ENCODE measurements at places on chromosomes 2 and 18.
A peak's percentile ranks its signal among the peaks of the same experiment; 100 is the strongest.

GRCh38 chr2:148528356-148529064, 116.0 kb upstream of the EPC2 start:
- no peak for DNase-seq

DNA sequence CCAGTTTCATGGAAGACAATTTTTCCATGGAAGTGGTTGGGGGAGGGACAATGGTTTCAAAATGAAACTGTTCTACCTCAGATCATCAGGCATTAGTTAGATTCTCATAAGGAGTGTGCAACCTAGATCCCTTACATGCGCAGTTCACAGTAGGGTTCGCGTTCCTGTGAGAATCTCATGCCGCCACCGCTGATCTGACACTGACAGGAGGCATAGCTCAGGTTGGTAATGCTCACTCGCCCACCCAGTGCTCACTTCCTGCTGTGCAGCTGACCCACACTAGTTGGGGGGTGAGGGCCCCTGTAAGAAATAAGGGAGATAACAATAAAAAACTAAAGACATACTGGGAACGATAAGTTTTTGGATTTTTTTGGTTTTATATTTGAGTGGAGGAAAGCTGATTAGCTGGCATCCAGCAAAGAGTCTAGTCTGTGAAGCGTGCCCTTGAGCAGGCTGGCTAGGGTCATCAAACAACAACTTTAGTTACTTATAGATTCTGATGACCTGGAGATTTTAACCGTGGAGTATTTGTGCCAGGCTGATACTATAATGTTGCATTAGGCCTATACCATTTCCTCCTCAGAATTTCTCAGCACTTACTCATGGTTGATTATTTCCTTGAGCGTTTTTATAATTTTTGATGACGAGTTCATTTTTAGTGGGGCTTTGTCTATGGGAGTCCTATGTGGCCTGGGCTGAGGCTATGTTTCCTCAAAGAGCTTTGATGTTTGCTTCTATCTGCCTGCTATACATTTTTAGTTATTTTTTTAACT, 6.3 kb upstream of the MCFD2 start:
- peak; percentile 62 for DNase-seq

DNA sequence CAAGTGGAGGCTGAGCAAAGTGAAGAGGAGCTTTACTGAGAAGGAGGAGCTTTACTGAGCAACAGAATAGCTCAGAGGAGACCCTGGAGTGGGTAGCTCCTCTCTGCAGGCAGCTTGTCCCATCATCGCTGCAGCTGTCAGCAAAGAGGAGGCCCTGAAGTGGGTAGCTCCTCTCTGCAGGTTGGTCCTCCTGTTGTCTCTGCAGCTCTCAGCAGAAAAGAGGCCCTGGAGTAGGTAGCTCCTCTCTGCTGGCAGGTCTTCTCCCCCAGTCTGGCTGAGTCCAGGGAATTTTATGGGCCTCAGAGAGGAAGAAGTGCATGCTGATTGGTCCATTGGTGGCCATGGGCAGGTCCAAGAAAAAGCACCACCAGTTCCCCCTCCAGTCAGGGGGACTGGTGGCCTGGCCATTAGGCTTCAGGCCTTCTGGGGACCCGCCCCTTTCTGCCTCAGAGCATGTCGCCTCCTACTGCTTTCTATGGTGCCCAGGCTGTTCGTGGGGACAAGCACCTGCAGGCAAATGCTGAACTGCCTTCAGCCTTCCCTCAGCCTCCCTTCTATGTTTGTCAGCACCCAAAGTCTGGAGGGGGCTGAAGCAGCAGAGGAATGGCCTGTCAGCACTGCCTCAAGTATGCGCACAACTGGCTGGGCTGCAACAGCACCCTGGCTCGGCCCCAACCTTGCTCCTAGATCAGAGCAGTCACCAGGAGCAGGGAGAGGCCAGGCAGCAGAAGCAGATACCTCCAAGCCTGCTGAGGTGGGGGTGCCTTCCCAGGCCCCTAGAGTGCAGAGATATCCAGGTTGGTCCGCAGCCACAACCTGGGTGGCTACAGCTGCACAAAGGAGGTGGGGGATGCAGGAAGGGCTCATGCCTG, 5.9 kb downstream of the ZSCAN30 start:
- DNase-seq: no peak

DNA sequence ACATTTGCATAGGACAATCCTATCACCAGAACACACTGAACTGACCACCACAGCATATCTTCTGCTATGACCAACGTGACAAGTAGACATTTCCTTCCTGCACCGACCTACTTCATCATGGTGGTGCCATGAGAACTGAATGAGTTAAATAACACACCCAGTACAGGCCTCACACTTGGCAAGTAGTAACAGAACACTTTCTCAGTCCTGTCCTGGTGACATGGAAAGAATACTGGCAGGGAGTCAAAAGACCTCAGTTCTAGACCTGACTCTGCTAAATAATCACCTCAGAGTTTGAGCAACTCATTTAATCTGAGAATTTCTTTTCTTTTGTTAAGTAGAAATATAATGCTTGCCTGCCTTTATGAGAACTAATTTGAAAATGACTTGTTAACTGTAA, 186.3 kb upstream of the SMAD7 start:
- DNase-seq: no peak

DNA sequence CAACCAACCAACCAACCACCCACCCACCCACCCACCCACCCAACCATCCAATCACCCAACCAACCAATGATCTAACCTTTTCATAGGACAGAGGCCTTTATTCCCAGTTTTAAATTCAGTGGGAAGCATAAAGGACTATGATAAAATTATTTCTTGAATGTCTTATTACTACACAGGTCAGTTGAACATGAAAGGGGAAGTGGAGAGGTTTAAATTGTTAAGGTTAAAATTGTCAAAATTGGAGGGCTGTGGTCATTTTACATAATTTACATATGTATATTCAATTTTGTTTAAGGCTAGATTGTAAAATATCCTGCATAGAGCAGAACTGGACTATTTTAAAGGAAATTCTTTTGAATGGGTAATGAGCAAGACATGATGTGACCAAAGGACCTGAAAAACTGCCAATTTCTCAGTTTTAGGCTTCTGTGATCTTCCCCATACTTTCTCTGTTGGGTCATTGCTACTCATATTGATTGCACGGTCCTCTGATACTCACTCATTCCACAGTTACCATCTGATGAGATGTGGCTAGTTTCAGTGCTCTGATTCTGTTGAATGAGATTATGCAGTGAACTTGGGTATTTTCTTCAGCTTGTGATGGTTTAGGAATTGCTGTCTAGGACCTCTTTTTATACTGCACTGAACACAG, 127.4 kb downstream of the PLCL1 start:
- DNase-seq: no peak

DNA sequence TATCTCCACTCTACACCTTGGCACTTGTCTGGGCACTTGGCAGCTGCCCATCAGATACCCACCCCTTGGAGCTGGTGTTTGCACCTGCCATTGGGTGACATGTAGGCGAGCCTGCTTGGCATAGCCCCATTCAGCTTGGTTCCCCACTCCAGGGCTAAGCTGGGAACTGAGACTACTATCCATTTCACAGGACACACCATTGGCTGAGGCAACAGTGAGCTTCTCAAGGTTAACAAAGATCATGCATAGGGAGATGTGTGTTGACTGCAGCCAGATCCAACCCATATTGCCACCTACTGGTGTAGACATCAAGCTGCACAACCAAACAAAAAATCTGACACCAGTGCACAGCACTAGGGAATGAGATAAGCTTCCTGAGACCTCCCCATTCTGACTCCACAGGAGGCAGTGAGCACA, 1389.8 kb upstream of the TMEFF2 start:
- DNase-seq: no peak

DNA sequence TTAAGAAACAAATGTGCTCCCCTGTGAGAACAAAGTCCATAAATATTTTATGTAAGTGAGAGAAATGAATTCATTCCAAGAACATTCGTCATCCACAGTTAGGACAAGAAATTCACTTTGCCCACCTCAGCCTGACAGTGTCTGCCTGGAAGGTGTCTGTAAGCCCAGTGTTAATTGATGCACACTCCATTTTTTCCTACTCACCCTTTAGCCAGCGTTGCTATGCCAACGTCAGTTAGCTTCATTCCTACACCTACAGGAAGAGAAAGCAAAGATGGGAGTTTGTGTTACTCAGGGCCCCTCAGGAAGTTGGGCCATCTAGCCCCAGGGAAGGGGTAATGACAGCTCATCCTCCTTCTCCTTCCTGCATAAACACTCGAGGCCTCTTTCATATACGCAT, 131.0 kb downstream of the ALPK2 start:
- DNase-seq: no peak

DNA sequence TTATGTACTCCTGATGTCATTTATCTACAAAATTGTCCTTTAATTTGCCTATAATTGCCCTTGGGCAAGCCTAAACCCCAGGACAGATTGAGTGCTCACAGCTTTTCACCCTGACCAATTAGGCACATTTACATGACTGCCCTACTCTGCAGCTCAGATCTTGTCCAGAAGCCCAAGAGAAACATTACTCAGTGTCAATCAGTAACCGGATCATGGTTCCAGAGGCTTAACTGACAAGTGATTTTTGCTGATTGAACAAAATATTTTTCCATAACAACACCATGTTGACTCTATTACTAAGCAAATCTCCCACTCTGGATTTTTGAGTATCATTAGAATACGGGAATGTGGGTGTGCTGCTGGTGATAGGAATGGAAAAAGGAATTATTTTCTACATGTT, 465.4 kb upstream of the TNP1 start:
- no peak for DNase-seq

- DNase-seq: no peak
These were observed 41.5 kb downstream of the YPEL5 start for GRCh38 chr2:30188292-30188691.

DNA sequence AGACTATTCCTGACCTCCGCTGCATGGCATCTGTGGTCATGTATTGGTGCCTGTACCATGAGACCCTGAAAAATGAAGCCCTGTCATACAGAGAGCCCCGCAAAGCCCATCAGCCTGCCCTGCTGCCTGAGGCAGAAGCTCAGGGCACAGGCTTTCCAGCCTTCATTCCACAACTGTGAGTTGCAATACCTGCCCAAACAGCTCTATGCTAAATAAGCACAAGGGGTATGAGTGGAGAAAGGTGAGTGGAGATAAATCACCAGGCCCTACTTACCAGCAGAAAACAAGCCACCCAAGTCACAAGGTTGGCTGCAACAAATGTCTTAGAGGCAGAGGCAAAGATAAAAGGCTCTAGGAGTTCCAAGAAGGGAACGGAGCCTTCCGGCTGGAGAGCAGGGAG, 277.4 kb downstream of the TNS1 start:
- no peak for DNase-seq

- no peak for DNase-seq
These were observed 136.7 kb upstream of the SPHKAP start for GRCh38 chr2:228318218-228318617.

- no peak for DNase-seq
These were observed at the start of gene LYG2 for GRCh38 chr2:99255491-99256318. Gene LYG2, minus strand, starts transcription at chr2:99255666. Its CDS starts 1,406 bp downstream, at chr2:99254260.

DNA sequence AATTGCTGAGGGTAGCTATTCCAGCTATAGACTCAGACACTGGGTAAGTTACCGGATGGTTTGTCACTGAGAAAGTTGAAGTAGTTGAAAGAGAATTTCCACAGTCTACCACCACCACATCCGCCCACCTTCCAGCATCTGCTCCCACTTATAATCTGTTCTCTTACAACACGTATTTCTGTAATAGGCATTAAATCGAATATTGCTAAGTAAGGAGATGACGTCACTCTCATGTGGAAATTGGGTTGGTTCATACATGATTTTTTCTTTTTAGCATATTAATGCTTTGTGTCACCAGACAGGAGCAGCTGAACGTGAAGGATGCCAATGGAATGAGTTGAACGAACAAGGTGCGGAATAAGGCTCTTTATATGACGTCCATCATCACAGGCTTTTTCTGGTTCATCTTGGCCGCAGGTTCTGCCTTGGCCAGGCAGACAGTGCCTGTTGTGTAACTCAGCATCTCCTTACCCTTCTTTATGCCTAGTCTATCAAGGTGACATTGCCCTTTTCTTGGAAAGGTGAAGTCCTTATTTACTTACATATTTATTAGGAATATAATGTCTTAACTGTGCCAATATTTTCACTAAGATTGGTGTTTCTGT, 45.9 kb downstream of the THUMPD2 start:
- no peak for DNase-seq

DNA sequence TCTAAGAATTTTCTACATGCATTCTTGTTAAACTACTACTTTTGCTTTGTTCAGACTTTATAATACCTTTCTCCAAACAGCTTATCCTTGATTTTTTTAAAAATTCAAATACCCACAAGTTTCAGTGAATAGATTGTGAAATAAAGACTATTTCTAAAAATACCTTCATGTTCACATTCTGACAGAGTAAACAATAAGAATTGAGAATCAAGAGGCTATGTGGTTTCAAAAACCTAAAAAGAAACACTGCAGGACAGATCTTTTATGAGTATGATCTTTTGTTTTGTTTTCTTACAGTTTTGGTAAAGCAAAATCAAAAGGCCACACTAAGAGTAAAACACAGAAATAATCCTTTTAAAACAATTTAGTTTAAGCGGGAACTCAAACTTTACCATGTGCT, 21.2 kb downstream of the ALS2 start:
- no peak for DNase-seq

DNA sequence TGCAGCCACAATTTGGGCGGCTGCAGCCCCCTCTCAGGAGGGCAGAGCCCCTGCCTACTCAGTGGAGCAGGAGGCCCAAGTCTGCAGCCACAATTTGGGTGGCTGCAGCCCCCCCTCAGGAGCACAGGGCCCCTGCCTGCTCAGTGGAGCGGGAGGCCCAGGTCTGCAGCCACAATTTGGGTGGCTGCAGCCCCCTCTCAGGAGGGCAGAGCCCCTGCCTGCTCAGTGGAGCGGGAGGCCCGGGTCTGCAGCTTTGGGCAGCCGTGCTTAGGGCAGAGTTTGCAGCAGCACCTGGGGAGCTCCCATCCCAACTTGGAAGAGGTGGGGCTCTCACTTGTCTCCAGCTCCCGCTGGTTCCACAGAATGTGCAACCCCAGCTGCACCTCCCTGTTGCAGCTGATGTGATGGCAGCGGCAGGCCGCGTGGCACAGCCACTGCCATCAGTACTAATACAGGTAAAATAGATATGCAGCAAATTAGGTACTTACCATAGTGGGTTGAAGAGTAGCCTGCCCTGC, 99.4 kb downstream of the TWIST2 start:
- DNase-seq: peak; percentile 45

- DNase-seq: no peak
These were observed 6.7 kb downstream of the ZNF407 start for GRCh38 chr18:74604361-74604760.

GRCh38 chr2:119697290-119698020, 18.5 kb downstream of the TMEM177 start:
- no peak for DNase-seq

- peak; percentile 93 for DNase-seq
These were observed 17.1 kb downstream of the EDAR start for GRCh38 chr2:108971661-108972566.

DNA sequence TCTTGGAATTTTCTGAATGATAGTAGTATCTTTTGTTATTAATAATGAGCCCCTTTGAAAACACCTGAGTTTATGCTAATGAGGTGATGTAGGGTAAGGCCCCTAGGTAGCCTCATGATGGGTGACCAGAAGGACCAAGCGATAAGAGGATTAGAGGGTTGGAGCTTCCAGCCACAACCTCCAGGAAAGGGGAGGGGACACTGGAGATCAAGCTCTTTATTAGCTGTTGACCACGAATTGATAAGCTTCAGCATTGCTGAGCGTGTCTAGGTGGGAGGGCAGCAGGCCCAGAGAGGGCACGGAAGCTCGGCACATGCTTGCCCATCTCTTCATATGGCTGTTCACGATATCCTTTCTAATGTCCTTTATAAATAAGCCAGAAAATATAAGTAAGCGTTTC, 39.0 kb downstream of the KIAA2012 start:
- no peak for DNase-seq

GRCh38 chr2:131431336-131431735, 44.6 kb upstream of the TUBA3D start:
- DNase-seq: no peak

Data from osteoblast (primary cell).